ENCODE measurements at places on chromosomes 12 and 14. TPM values are rescaled to one million over a fixed set of nuclear protein-coding genes. Genes with fewer than 3 reads are reported as not detected.

The PTCSC3 gene
- total RNA-seq: not detected

The LAG3 gene
- 0.36 TPM for total RNA-seq

The TMEM119 gene
- 1.1 TPM for total RNA-seq

The UNG gene
- total RNA-seq: 22.5 TPM

The DPF3 gene
- 60.9 TPM for total RNA-seq

The CCT2 gene
- 184 TPM for total RNA-seq

The MYF6 gene
- 0.64 TPM for total RNA-seq

The RBM25 gene
- total RNA-seq: 100 TPM

The ANO4 gene
- total RNA-seq: 44.3 TPM

The PTPRB gene
- total RNA-seq: 8.3 TPM

The FOXA1 gene
- total RNA-seq: not detected

The ART4 gene
- 0.09 TPM for total RNA-seq

The CELA1 gene
- not detected for total RNA-seq

GRCh38 chr14:58354808-58355207 is 40.9 kb upstream of the TOMM20L start:
- no peak for DNase-seq

GRCh38 chr12:79420146-79420618 is 270.6 kb downstream of the PAWR start:
- DNase-seq: no peak

DNA sequence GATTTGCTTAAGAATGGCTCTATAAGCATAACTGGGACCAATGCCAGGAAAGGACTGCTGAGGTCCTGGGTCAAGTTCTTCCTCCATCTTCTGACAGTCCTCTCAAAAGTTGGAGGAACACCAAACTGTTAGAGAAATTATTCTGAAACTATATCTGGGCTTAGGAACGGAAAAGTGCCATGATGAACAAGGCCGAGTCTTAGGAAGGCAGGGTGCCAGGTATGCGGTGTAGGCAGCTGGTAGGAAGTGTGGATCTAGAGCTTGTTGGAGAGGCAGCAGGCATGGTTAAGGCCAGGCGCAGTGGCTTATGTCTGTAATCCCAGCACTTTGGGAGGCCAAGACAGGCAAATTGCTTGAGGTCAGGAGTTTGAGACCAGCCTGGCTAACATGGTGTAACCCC is 7.7 kb downstream of the GNPTAB start:
- no peak for DNase-seq

GRCh38 chr12:111063295-111064026 is 143.1 kb upstream of the MYL2 start:
- no peak for DNase-seq

DNA sequence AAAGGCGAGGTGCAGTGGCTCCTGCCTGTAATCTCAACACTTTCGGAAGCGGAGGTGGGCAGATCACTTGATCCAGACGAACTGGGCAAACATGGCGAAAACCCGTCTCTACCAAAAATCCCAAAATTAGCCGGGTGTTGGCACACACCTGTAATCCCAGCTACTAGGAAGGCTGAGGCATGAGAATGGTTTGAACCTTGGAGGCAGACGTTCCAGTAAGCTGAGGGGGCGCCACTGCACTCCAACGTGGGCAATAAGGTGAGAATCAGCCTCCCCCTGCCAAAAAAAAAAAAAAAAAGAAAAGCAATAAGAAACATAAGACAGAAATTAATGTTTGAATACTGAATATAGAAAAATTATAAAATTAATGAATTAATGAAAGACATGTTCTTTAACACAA is 928.7 kb downstream of the LRFN5 start:
- no peak for DNase-seq

DNA sequence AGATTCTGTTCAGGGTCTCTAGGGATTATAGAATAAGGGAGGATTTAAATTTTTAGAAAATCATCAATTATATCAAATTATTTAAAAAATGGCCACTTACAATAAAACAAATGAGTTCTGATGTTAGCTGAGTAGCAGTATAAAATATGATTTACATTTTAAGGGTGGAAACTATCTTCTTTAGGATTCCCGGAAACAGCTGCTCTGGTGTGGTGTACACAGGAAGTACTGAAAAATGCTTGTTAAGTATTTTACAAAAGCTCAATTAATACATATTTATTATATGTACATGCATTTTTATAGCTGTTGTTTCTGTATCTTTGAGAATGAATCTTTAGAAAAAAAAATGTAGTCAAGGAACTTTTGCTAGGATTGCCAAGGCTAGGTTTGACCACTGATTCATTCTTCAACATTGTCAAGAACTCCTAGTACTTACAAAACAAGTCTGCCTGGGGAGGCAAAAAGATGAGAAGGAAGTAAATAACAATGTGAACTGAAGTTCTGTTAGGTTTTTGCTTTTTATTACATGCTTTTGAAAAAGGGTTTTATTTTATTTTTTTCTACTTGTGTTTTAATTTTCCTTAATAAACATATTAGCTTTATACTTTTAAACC is 48.0 kb downstream of the ARF6 start:
- no peak for DNase-seq

- no peak for DNase-seq
Observed at GRCh38 chr12:86929962-86930361, 673.8 kb upstream of the MGAT4C start.

DNA sequence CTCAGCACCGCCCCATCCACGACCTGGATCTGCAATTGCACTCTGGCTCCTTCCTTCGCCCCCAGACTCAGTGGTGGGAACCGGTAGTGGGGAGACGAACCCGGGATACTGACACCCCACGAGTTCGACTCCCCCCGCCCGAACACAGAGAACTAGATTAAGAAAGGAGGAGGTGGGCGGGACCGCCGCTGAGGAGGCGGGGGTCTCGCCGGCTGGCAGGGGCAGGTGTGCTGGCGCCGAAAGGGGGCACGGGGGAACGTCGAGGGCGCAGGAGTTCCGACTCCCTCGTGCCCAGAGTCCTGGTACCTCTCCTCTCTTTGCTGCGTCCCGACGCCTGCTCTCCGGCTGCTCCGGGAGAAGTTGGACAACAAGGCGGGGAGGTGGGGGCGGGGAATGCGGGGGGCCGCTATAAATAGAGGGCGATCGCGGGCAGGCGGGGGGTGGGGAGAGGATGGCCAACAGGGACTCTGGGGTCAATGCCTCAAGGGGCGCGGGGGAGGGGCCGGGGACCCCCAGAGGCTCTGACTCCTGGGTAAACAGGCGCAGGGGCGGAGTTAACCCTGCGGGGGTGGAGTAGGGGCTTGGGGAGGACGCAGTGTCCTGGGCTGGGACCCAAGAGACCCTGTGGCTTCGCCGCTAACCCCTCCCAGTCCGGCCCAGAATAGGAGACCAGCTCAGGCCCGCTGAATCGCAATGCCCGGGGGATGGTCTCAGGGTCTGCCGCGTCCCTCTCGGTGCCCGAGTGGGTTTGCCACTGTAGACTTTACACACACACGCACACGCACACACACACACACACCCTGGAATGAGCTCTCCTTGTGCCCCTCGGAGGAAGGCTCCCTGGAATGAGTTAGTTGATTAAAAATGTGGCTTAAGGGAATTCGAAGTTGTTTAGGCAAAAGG is 761 bp upstream of the NDRG2 start:
- DNase-seq: peak; percentile 42

DNA sequence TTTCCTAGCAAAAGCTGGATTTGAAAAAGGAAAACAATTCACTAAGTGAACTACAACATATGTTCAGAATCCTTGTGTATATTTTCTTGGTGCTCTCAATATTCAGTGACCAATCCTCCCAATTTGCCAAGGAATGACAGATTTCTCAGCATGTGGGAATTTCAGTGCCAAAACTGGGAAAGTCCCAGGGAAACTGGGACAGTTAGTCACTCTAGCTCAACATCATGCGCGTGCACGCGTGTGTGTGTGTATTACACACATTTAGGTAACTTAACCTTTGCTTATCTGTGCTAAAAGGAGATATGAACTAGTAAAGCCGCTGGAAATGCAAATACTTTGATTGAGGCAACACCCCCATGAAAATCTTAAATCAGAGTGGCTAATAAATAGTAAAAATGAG is 26.1 kb upstream of the SLC6A13 start:
- DNase-seq: peak; percentile 83

DNA sequence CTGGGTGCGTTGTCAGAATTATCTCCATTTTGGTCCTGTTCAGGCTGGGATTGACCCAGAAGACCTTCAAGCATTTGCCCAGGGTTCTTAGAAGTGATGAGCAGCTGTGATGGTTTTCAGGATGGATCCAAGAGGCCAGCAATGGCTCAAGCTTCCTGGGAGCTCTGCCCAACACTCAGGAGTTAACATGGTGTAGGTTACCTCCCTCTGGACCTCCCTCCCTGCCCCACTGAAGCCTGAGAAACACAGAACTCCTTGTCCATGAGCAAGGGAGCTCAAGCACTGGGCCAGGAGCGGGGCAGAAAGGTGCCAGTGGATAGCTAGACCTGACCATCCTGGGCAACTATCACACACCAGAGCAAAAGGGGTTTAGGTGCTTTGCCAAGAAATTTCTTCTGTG is 148.4 kb upstream of the FKBP4 start:
- no peak for DNase-seq

- no peak for DNase-seq
Observed at GRCh38 chr12:57129321-57129842, 1.1 kb downstream of the LRP1 start.

GRCh38 chr12:6198556-6198955 is 1.6 kb upstream of the CD9 start:
- DNase-seq: no peak

- DNase-seq: peak; percentile 35
Observed at GRCh38 chr12:29148911-29149690, at the start of gene FAR2. FAR2 (plus strand) TSS chr12:29149278; CDS start chr12:29270450, 121,172 bp downstream.

GRCh38 chr14:22903742-22904087 is 15.2 kb downstream of the RBM23 start:
- DNase-seq: no peak

- no peak for DNase-seq
Observed at GRCh38 chr12:121461048-121461447, 61.1 kb downstream of the RNF34 start.

- no peak for DNase-seq
Observed at GRCh38 chr14:80946797-80947196, 5.3 kb upstream of the CEP128 start.

DNA sequence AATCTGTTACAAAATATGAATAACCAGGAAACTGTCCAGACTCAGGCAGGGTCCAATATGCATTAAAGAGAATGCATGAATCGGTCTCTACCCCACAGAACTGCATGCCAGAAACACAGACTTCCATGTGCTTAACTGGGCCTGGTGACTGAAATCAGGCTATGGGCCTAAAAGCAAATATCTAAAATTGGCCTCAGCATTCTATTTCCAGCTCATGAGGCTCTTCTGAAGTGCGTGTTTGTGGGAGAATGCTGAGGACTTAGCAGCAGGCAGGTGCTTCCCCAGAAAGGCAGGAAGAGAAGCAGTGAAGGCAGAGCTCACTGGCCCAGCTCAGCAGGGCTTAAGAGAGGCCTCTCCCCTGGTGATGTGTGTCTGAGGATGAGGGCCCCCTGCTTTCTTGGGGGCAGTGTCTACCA is 48.5 kb downstream of the ADGRD1 start:
- DNase-seq: no peak

DNA sequence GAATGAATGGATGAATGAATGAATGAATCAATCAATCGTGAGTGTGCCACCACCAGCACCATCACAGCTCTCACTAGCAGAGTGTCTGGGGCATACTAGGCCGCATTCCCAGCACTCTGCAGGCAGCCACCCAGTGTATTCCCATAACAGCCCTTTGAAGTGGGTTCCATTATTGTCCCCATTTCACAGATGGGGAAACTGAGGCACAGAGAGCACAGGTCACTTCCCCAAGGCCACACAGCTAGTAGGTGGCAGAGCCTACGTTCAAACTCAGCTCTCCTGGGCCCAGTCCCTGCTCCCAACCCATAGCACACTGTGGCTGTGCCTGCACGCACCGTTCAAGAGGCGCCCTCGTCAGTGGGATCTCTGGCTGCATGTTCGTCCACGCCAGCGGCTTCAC is 88.1 kb downstream of the RFLNA start:
- DNase-seq: no peak

DNA sequence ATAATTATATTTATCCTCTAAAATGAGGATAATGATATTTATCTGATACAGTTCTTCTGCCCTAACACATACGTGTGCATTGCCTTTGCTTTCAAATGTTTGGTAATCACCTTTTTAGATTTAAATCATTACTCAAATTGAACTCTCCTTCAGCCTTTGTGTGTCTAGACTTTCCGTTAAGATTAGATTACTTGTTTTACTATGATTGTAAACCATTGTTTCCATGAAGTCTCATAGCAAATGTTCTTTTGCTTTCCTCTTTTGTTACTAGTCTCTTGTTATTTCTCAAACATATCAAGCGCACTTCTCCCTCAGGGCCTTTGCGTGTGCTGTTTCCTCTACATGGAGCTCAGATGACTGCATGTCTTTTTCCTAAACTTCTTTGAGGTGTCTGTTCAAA is 63.7 kb downstream of the ETV6 start:
- no peak for DNase-seq

DNA sequence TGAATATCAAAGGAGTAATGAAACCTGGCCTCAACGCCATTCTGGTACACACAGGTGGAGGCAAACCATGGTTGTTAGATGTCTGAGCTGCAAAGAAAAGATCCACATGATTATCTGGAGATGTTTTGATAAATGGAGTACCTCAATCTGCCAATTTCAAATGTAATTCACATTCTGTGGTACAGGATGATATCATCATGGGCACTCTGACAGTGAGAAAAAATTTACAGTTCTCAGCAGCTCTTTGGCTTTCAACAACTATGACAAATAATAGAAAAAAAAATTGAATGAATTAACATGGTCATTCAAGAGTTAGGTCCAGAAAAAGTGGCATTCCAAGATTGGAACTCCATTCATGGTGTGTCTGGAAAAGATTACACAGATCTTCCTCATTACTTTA is 17.3 kb downstream of the TMED8 start:
- no peak for DNase-seq

- DNase-seq: peak; percentile 86
Observed at GRCh38 chr12:70733385-70733784, 96.2 kb upstream of the PTPRB start.

DNA sequence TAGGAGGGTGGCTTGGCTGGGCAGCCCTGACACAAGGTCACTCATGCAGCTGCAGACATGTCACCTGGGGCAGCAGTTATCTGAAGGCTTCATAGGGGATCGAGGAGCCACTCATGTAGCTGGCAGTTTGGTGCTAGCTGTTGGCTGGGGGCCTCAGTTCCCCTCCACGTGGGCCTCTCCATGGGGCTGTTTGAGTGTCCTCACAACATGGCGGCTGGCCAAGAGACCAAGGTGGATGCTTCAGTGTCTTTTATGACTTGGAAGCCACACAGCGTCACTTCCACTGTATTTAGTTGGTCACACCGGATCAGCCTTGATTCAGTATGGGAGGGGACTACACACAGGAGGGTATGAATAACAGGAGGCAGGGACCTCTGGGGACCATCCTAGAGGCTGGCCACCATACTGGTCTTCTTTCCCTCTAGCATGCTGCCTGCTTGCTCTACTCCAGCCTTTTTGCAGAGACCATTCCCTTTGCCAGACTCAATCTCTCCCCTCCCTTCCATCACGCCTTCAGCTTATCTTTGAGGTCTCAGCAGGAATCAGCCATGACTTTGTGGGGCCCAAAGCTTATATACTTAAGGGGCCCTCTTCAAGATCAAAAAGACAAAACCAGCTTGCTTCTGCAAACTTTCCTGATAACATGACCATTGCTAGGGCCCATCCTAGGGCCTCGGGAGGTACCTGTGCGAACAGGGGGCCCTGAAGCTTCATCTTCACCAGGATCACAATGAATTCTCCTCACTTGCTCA is 53.4 kb downstream of the RPH3A start:
- no peak for DNase-seq

Measured in cerebellum (tissue), 4 donors.